ENCODE measurements at places on chromosomes 3 and 15. TPM values are rescaled to one million over a fixed set of nuclear protein-coding genes. Genes with fewer than 3 reads are reported as not detected.
A peak's percentile ranks its signal among the peaks of the same experiment; 100 is the strongest.

DNA sequence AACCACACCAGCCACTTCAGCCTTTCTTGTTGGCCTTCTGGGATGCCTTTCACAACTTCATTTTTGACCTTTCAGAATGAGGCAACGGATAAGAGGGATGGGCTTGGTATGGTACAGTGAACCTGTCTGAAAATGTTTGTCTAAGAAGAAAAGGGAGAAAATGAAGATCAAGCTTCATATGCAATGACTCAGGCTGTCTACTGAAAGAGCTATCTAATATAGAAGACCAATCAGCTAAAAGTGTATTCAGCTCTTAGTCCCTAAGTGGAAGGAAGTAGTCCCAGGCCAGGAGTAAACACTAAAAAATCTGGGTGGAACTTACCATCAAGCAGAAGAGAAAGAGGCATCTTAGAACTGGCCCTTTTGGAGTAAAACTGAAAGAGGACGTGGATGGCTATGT, 12.2 kb upstream of the UPK1B start:
- no peaks in the 10 kb centered on the region for H3K27me3 ChIP-seq
- H3K4me1 ChIP-seq, result no peaks in the 10 kb centered on the region

DNA sequence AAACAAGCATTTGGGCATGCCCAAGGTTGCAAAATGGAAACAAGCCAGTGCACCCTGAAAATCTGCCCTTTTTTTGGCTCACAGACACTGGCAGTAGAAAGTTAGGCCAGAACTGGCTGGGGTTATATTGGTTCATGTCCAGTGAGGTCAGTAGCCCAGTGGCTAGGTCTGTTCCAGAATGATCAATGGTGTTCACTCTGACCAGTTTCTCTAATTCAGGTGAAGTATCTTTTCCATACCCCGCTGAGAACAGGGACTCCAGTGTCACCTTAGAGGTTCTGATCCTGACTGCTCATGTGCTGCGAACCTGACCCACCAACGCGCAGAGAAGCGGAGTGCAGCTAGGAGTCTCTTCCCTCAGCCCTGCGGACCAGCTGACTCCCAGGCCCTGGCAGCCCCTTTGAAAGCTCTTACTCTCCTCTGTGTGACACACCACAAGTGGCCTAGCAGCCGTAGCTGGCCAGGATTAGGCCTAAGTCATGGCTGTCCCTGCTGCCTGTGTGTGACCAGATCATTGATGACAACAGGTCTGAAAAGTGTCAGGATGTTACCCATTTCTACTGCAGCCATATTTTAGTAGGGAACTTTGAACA, 123.5 kb downstream of the GHSR start:
- peak overlapping the region; percentile 61 for H3K27ac ChIP-seq
- no peaks in the 10 kb centered on the region for H3K27me3 ChIP-seq
- no peak for DNase-seq
- peaks cover 67% of the 10 kb centered on the region for H3K36me3 ChIP-seq

Gene RPL39L
- 16.6 TPM for total RNA-seq

GRCh38 chr15:72916897-72917296, 133.3 kb upstream of the ADPGK start:
- H3K4me3 ChIP-seq, result no peak overlapping the region
- H3K27ac ChIP-seq, result no peak overlapping the region
- DNase-seq, result no peak
- peaks cover 12% of the 10 kb centered on the region for H3K27me3 ChIP-seq
